Neural cell (in vitro differentiated cells): ENCODE measurements at places on chromosomes 12 and 14. TPM values are rescaled to one million over a fixed set of nuclear protein-coding genes. Genes with fewer than 3 reads are reported as not detected.

Gene INHBE
- polyA plus RNA-seq, result 0.30 and 2.3 TPM in 2 replicates

Gene CATSPERB
- not detected in 2 replicates for polyA plus RNA-seq

Gene WSCD2
- 5.8 and 7.8 TPM in 2 replicates for polyA plus RNA-seq

Gene ACOT4
- polyA plus RNA-seq, result 1.1 TPM in 1 of 2 replicates, not detected in the other

Gene DAO
- polyA plus RNA-seq, result not detected in 2 replicates
